ENCODE measurements at places on chromosomes 12 and 14. TPM values are rescaled to one million over a fixed set of nuclear protein-coding genes. Genes with fewer than 3 reads are reported as not detected.

GRCh38 chr14:32590157-32590556 is 261.1 kb downstream of the AKAP6 start:
- no peak for DNase-seq

DNA sequence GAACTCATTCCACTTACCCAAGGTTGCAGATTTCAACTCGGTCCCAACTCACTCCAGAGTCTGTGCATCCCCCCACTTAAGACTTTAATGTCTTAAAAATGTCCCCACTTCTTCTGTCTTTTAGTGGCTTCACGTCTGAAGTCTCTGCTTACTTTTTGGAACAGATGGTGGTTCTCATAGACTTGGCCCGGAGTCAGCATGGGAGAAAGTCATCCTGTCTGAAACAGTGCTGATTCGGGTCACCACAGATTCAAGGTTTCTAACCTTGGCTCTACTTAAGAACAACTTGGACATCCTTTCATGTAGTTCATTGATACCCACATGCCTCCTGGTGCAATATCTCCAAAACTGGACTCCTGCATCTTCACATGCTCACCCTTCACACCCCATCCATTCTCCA is 26.0 kb downstream of the CHST11 start:
- no peak for DNase-seq

GRCh38 chr14:26765768-26766520 is 168.1 kb upstream of the NOVA1 start:
- peak; percentile 56 for DNase-seq

The LYZ gene
- total RNA-seq, result 0.07 TPM

The PIWIL1 gene
- total RNA-seq, result 0.27 TPM

DNA sequence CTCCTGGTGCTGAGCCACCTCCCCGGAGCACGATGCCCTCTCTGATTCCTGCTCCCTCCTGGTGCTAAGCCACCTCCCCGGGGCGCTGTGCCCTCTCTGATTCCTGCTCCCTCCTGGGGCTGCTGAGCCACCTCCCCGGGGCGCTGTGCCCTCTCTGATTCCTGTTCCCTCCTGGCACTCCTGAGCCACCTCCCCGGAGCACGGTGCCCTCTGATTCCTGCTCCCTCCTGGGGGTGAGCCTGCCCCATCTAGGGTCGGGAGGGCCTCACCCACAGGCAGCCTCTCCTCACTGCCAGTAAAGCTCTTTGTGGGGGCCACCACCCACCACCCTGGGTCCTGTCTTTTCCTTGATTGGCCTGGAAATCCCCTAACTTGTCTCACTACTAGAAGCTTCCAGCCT is 327.6 kb upstream of the SFSWAP start:
- no peak for DNase-seq

Measured in kidney epithelial cell (primary cell).